ENCODE measurements at places on chromosomes 12 and 14.

DNA sequence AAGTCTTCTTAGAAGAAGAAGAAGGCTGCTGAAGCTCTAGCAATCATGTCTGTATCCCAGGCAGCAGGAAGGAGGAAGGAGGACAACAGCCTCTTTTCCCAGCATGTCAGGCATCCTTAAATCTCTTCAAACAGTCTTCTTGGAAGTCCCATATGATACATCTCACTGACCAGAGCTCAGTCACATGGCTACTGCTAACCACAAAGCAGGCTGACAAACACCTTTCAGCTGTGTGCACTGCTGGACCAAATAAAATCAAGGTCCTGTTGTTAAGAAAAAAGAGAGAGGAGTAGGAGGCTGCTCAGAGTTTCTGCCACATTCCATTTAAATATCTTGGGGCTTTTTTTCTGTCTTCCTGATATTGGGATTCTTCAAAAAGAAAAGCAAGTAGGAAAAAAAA, 203.4 kb upstream of the PELI2 start:
- no peak for DNase-seq

DNA sequence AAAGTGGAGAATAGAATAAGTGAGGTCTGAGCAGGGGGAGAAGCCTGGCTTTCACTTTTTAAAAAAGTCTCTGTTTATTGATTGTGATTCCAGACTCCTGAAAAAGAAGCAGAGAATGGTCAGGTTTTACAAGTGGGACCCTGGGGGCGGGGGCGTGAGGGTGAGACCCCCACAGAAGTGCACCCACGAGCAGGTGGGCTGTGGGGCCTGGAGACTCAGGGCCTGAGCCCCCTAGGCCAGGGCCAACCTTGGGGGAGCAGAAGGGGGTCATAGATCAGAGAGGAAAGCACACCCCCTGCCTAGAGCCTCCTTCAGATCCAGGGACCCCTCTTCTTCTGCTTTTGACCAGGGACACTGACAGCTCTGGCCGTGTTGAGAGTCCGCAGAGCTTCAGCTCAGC, 180.3 kb downstream of the ADGRD1 start:
- no peak for DNase-seq

DNA sequence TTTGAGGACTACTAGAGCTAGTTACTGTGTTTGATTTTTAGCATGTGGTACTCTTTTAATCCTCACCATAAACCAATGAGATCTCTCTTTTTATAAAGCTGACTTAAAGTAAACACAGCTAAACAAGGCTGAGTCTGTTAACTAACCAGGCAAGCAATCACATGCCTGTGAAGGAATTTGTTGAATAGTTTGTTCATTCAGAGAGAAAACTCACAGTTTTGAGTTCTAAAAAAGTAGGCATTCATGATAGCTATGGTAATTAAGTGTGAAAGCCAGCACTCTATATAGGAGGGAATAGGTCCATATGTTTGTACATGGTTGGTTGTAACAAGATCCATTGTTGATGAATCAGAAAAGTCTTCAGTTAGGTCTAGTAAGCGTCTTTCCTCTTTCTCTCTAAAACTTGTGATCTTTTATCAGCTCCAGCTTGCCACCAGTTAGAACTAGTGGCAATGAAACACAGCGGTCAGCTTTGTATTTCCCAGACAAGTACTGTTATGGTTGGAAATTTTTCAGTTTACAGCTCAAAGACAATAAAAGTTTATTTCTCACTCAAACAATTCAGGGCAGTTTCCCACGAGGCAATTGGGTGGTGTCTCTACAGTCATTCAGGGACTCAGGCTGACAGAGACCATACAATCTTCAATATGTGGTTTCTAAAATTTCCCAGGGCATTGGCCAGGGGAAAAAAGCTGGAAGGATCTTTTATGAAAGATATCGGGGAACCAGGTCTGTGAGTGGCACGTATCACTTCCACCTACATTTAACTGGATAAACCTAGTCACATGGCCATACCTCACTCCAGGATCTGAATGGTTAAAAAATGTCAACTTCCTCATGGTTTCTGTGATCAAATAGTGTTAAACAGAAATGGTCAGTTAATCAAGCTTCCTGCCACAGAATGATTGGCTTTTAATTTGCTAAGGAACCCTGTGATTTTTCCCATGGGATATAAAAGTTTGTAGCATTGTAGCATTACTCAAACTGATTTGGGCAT, 203.1 kb downstream of the KIF21A start:
- DNase-seq, result no peak

DNA sequence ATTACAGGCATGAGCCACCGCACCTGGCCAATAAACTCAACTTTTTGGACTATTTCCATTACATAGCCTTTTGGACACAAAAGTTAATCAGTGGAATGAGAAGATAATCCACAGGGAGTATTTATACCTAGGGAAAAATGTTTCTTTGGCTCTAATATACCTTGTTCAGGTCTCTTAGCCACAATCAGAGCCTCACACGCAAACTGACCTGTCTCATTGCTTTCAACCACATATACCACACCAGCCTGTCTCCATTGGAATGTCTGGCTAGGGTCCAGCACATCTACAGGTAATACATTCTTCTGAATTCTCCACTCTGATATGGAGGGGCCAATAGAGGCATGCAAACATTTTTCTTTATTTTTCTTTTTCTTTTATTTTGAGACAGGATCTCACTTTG, 3.8 kb upstream of the RBMS2 start:
- no peak for DNase-seq

GRCh38 chr12:16472631-16473030, 125.2 kb downstream of the MGST1 start:
- no peak for DNase-seq

DNA sequence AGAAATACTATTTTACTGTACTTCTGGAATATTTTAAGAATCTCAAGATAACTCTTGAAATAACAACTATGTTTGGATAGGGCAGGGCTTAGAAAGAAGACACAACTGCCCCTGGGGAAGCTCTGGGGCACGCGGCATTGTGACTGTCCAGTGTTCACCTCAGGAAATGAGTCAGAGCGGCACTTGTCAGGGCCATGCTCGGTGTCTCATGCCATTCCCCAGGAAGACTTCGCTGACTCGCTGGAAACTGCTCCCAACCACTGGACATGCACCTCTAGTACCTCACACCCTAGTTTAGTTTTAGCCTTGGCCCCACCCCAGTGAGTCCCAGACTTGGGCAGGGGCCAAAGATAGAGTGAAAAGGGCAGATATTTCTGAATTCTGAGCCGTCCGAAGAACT, 192.0 kb downstream of the TTC7B start:
- DNase-seq, result no peak

GRCh38 chr12:123571343-123571813, 13.0 kb upstream of the TMED2 start:
- no peak for DNase-seq

GRCh38 chr14:24238123-24238522, 4.3 kb downstream of the TINF2 start:
- no peak for DNase-seq

DNA sequence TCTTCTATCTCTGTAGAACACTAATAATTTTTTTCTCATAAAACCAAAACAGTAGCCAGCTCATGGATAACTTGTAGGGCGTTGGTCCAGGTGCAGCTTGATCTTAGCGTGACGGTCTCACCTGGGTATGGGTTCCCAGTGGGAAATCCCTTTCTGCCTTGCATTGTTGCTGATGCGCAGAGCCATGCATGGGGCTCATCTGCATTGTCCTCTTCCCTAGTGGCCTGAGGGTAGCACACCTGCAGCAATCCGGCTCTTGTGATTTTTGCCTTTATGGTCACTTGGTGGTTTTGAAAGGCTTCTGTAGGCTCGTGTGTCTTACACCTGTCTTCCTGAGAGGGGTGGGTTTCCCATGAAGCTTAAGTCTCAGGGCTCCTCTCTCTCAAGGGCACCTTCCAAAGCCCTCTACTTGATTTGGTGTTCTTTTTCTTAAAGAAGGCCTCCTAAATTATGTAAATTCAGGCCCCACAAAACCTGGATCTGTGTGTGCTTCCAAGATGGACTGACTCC, 130.6 kb downstream of the PRKCH start:
- DNase-seq, result no peak

- no peak for DNase-seq
These were observed 206.5 kb downstream of the FUT8 start for GRCh38 chr14:65618996-65619395.

DNA sequence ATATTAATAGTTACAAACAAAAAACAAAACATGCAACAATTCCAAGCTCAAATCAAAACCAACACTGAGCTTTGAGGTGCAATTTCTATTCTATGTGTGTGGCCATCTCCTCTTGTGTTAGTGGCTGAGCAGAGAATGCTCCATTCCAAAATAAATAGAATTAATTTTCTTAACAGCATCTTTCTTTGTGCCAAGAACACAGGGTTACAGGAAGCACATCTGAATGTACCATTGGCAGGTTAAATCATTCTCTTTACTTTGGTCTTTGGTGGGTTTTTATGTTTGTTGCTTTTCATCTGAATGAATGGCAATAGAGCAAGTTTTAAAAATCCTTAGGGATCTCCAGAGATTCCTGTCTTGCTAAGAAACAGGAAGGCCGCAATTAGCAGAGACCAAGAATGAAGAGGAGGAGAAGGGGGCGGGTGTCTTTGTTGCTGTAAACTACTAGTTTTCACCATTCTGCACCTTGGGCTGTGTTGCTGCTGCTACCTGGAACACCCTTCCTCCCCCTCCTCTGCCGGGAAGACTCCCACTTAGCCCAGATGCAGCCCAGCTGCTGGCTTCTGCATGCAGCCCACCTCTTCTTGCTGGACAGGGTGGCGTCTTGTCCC, 165.0 kb downstream of the RGS6 start:
- DNase-seq, result no peak

DNA sequence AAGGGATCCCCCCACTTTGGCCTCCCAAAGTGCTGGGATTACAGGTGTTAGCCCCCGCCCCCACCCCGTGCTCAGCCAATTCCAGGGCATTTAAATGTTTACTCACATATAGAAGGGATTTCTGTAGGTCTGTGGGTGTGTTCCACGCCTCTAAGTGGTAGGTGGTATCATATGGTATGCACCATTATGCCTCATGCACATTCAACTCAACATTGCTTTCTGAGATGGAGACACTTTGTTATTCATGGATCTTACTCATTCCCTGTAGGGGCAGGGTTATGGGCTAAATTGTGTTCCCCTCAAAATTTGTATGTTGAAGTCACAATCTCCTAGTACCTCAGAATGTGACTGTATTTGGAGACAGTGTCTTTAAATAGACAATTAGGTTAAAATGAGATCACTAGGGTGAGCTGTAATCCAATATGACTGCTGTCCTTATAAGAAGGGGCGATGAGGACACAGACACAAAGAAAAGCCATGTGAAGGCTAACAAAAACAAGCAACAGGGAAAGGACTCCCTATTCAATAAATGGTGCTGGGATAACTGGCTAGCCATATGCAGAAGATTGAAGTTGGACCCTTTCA, 200.6 kb downstream of the EFCAB11 start:
- no peak for DNase-seq

- DNase-seq, result no peak
These were observed at the start of gene SLC25A47 for GRCh38 chr14:100323121-100323941. Gene SLC25A47 (plus strand): TSS chr14:100323339. CDS start chr14:100323415, 76 bp downstream.

GRCh38 chr12:104823985-104824461, 134.1 kb downstream of the SLC41A2 start:
- no peak for DNase-seq

DNA sequence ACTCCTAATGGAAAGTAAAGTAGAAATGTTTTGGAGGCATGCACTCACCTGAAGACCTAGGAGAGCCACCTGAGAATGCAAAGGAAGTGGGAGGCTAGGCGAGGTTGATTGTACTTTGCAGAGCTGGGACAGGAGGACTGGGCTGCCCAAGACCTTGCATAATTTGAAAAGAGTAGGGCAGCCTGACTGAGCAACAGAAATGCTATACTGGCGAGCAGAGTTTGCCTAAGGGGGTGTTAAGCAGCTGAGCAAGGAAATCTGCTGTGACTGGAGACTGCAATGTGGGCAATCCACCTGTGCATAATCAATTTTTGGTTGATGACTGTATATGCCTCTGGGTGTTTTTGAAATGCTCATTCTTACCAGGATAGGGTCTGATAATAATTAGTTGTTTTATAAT, 834.1 kb downstream of the TRHDE start:
- no peak for DNase-seq

DNA sequence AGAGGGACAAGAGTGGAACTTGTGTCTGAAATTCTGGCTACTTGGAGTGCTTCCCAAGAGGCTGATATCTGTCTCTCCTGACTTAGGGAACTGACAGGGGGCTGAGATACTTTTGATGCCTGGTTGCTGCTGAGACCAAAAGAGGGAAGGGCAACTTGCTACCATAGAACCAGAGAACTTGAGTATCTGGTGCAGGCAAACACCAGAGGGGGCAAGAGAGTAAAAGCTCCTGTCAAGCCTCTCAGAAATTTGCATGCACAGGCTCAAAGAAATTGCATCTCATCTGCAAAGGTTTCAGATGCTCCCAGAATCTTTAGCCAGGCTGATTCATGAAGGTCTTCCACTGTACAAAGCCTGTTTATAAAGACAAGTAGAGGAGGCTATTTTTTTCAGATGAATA, 391.3 kb upstream of the FOXG1 start:
- no peak for DNase-seq

DNA sequence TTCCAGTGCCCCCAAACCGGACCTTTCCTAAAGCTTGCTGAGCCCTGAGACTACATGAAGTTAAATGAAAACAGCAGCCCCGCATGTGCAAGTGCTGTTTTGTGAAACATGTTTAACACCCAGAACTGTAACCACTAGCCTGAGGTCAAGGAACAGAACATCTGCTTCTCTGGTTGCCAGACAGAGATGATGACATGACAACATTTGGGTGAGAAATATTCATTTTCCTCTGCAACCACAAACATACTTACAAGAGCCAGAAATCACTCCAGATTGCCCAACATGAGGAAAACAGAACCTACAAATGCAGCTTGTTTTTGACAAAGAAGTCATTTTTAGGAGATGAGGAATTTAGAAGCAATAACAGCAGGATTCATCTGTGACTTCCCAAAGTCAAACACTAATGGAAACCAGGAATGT, 110.4 kb downstream of the BCAT1 start:
- no peak for DNase-seq

GRCh38 chr12:69179786-69180185, 59.6 kb upstream of the CPSF6 start:
- DNase-seq, result no peak

DNA sequence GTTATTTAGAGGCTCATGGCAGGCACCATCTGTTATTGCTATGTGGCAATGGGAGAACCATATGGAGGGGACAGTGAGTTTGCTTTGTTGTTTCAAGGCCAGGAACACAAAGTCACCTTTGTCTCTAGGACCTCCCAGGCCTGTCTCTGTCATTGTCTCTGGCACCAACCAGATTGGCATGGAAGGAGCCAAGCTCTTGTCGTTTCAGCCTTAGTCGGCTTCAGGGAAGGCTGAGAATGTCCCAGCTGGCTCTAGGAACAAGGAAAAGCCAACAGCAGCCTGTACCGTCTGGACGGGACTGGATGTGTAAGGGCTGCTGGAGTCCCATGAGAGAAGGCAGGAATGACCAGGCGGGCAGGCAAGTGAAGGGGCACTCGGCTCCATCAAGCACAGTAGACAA, 29.2 kb downstream of the RPH3A start:
- no peak for DNase-seq

DNA sequence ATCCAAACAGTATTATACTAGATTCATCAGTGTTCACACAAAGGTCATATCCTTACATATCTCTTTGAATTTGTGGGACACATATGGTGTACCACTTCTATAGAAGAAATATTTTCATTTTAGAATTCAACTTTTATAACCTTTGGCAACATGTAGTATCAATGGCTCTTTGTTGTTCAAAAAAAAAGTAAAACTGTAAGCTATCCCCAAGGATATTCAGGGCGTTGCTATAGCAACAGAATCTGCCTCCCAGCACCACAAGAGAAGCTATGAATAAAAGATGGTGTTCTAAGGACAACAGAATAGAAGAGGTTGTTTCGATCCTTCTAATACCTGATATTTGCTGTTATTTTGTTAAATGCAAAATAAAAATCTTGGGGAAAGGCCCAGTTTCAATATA, 139.3 kb downstream of the BRMS1L start:
- DNase-seq, result no peak

Data from thoracic aorta (tissue), 2 donors.